NCI-H446 treated with DMSO at 0.1 percent for 48 hours (cell line): ENCODE measurements at places on chromosomes 11 and 22.
A peak's percentile ranks its signal among the peaks of the same experiment; 100 is the strongest.

- DNase-seq = no peak
These were observed 54.4 kb downstream of the TMEM135 start for GRCh38 chr11:87092159-87092558.

- peak; percentile 95 for DNase-seq
These were observed 49.7 kb upstream of the ARFGAP3 start for GRCh38 chr22:42906605-42907348.

DNA sequence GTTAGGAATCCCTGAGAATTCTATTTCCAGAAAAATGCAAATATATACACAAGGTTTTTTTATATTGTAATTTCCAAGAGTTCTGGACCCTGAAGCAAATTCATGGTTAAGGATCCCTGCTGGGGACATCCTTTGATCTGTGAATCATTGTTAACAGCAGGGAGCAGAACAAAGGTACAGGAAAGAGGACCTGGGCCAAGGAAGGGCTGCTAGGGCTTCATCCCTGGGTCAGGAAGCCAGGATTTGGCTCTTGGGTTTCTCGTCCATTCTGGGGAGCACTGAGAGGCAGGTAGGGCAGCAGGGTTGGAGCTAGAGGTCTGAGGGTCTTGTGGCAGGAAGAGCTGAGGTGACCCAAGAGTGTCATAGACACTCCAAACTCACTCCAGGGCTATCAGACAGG, 10.2 kb upstream of the OAF start:
- no peak for DNase-seq

DNA sequence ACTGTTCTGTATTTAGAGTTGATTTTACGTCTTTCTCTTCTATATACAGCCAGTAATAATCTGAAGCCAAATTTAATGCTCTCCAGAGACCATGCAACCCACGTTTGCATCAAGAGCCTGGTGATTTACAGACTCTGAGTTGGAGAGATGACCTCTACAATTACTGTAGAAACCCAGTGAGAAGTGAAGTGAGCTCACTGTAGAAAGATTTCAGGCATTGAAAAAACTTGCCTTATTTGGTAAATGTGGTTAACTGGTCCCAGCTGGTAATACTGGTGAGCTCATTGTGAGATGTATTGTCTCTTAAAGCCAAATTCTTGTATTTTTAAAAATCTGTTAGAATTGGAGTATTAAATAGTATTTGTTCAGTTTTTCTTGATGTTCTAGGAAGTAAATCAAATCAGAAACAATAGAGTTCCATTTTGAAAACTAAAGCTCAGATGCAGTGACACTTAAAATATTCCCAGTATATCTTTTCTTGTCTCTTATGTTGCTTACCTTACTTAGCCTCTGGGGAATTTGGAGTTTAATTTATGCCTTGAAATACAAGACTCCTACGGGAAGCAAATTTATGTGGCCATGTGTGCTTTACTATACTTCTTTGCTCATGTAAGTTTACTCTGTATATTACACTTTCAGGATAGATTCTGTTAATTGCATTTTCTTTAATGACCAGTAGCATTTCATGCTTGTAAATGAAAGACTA, 189.9 kb downstream of the ARHGAP42 start:
- peak; percentile 44 for DNase-seq

DNA sequence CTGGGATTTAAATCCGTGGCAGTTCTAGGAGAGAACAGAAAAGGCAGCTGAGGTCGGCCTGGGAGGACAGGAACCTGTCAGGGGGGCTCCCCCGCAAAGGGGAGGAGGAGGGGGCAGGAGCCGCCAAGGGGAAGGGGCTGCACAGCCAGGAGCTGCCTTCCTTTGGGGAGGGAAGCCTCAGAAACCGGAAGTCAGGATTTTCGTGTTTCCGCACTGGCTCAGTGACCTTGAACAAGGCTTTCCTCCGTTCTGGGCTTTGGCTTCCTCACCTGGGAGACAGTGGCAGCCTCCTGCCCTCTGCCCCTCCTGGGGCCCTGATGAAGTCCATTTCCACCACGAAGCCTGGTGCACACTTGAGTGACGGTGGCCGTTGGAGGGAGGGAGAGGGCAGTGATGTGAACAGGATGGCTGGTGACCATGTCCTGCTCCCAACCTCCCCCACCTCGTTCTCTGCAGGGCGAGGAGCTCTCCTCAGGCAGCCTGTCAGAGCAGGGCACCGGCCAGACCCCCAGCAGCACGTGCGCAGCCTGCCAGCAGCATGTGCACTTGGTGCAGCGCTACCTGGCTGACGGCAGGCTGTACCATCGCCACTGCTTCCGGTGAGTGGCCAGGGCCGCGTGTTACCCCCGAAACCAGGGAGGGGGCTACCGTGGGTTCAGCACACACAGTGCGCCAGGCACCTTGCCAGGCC, 12.6 kb downstream of the MICALL1 start:
- no peak for DNase-seq

DNA sequence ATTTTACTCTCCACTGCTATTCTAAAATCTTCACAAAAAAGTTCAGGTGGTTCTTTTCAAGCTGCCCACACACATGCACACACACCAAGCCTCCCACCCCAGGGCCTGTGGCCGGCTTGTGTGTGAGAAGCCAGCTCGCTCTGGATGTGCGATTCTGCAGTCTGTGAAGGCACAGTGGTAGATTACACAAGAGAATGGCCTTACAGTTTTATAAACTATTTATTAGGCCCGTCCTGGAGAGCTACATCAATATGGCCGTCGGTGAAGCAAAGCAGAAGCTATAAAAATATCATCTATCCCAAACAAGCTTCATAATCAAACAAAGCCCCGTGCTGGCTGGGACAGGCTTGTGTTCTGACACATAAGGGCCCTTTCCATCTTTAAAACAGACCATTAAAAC, 240.5 kb downstream of the OPCML start:
- no peak for DNase-seq

DNA sequence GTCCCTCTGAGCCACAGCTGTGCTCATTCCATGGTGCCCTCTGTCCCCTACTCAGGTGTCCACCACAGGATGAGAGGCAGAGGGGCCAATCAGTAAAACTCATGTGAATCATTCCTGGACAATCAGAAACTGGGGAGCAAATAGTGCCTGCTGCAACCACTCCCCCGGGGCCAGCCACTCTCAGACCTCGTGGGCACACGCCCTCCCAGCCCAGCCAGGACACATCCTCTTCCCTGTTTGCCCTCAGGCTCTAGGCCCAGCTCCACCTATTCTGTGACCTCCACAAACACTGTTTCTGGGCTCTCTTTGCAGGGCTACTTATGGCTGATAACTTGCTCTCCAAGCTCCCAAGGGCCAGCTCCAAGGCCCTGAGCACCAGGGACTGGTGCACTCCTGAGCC, 14.0 kb upstream of the KCTD14 start:
- DNase-seq = no peak

DNA sequence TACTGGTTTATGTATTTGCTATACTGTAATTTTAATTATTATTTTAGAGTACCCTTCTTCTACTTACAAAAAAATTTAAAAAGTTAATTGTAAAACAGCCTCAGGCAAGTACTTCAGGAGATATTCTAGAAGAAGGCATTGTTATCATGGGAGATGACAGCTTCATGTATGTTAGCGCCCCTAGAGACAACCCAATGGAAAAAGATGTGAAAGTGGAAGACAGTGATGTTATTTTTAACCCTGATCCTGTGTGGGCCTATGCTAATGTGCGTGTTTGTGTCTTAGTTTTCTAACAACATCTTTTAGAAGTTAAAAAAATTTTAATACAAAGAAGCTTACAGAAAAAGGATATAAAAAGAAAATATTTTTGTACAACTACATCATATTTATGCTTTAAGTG, 205.0 kb downstream of the FAM76B start:
- DNase-seq = no peak

GRCh38 chr11:122226810-122227379, 110.9 kb upstream of the BLID start:
- no peak for DNase-seq

GRCh38 chr11:118343981-118344515, at the start of gene CD3G:
Gene CD3G, plus strand, starts transcription at chr11:118344344. Its CDS starts 80 bp downstream, at chr11:118344424.
- no peak for DNase-seq

DNA sequence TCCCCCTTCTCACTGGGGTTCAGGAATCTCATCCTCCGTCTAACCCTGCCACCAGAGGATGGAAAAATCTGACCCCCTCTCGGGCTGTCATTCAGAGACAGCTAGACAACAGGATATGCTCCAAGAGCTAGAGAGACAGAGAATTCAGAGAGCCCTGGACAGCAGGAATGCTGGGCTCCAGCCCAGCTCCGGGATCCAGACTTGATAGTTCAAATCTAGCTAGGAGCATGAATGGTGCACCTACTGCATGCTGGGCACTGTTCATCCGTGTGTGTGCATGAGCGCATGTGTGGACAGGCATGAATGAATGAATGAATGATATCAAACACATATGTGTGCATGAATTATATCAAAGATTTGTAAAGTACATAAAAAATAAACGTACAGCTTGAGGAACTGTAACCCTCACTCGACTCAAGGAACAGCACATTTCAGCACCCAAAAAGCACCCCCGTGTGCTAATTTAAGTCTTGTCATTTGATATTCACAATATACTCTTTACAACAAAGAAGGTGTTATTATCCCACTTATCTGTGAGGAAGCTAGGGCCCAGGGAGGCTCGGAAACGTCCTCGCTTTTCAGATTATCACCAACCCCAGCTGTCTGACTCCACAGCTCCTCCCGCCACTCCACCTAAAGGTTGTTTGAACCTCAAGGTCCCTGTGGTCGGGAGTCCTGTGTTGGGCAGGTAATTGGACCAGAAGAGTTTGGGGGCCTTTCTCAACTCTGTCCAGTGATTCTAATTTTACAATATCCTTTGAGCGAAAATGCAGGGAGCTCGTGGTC, 640 bp upstream of the VSIG10L2 start:
- DNase-seq = no peak

- DNase-seq = no peak
These were observed 352.3 kb upstream of the B3GAT1 start for GRCh38 chr11:134764367-134764766.

DNA sequence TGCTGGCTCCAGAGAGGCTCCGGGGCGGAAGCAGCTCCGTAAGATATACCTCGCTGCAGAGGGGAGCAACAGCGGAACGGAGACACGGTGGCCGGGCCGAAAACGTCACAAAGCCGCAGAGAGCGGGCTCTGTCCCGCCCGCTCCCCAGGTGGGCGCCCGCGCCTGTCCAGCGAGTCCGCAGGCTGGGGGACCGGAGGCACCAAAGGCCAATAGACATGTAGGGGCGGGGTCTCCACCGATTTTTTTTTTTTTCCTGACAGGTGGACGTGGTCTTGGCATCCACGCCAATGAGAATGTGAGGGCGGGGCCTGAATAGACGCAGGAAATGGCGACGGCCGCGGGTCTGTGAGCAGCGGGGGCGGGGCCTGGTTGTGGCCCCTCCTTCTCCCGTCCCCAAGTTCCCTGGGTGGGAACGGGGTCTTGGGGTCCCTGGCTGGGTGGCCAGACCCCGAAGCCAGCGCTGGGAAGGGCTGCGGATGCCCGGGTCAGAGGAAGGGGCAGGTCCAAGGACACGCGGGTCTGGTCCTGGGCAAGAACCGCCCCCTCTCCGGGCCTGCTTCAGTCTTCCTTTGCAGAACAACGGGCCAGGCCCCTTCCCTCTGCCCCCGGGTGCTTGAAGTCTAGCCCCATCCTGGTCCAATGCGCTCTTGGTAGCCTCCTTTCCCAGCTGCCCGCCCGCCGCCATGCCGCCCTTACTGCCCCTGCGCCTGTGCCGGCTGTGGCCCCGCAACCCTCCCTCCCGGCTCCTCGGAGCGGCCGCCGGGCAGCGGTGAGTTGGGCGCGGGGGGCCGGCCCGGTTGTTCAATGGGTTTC, at the start of gene DNAJC4:
Gene DNAJC4, plus strand, starts transcription at position 378 of the 814 bp plus-strand sequence. Its CDS starts 307 bp downstream, at position 685.
- DNase-seq = peak; percentile 84

- no peak for DNase-seq
These were observed 40.4 kb downstream of the NUMA1 start for GRCh38 chr11:72039856-72040401.

- no peak for DNase-seq
These were observed 11.4 kb upstream of the KCNJ1 start for GRCh38 chr11:128878455-128878854.

DNA sequence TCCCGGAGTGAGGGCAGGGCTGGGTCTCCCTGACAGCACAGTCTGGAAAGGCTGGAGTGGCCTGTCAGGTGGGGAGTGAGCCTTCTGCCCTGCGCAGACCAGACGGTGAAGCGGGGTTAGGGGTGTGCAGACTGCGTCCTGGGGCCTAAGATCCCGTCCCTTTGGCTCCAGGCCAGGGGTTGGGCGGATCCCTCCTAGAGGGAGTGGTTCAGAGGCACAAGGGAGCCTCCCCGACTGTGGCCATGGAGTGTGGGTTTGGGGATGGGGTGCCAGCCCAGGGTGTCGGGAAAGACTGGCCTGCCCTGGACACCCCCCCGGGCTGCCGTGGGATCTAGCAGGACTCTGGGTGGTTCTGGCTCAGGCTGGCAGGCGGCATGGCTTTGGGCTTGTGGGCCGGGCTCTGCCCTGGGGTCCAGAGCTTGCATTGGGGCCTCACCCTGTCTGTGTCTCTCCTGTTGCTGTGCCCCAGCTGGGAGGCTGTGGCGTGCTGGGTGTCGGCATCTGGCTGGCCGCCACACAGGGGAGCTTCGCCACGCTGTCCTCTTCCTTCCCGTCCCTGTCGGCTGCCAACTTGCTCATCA, 19.5 kb downstream of the TSPAN4 start:
- no peak for DNase-seq

DNA sequence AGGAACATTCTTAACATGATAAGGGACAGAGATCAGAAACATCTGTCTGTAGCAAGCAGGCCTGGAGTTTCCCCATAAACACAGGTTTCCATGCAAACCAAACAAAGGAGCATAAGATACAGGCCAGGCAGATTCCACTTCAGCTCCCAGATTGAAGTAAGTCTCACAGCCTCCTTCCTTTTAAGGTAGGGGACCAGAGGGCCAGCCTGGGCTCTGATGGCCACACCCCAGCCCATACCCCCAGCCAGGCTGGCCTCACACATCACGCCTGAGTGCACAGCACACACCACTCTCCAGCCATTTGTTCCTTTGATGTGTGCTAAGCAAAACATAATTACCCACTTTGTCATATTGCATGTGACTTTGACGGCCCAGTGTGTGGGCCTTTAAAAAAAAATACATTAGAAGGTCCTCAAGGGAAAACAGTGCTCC, 518.7 kb downstream of the NTM start:
- no peak for DNase-seq
